Renal pelvis (tissue), 12 donors: ENCODE measurements at places on chromosomes 3 and 15. TPM values are rescaled to one million over a fixed set of nuclear protein-coding genes. Genes with fewer than 3 reads are reported as not detected.

DNA sequence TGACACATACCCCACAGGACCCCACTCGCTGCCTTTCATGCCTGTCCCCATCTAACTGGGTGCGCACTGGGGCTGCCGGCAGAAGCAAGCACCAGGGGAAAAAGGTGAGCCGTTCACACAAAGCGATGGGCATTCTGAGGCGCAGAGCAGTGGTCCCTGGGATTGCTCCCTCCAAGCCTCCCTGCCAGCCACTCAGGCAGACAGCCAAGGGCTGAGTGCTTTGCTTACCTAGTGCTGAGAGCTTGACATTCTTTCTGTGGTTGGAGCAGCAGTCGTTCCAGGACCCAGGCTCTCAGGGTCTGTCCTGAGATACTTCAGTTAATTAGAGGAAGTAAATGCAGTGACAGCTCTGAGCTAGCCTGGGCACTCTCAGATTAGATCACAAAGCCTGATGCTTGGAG is 5.7 kb downstream of the ESYT3 start:
- DNase-seq = no peak

DNA sequence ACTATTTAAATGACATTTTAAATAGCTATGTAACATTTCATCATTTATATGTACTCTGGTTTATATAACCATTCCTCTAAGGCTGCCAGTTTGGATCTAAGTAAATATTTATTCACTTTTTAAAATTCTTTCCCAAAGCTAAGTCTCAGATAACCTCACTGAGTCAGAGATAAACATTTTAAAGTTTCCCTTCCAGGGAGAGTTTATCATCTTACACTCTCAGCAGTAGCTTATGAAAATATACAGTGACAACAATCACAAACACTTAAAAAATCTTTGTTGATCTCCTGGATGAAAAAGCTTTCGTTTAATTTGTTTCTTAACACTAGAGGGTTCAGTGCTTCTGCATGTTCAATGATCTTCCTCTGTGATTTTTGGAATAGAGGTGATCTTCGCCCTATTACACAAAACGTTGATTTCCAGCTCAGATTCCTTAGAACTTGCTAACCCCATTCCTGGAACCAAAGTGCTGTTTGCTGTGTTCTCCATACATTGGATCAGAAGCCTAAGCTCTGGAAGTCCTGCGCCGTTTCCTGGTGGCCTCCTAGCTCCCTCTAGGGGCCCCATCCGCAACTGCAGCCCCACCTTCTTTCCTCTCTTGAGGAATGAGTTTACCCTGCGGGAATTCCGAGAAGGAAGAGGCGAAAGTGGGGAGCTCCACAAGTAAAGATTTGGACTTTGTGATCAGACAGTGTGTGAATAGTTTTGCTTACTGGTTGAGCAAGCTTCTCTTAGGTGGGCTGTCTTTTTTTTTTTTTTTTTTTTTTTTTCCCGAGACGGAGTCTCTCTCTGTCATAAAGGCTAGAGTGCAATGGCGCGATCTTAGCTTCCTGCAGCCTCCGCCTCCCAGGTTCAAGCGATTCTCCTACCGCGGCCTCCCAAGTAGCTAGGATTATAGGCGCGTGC is 29.3 kb upstream of the SACM1L start:
- no peak for DNase-seq

DNA sequence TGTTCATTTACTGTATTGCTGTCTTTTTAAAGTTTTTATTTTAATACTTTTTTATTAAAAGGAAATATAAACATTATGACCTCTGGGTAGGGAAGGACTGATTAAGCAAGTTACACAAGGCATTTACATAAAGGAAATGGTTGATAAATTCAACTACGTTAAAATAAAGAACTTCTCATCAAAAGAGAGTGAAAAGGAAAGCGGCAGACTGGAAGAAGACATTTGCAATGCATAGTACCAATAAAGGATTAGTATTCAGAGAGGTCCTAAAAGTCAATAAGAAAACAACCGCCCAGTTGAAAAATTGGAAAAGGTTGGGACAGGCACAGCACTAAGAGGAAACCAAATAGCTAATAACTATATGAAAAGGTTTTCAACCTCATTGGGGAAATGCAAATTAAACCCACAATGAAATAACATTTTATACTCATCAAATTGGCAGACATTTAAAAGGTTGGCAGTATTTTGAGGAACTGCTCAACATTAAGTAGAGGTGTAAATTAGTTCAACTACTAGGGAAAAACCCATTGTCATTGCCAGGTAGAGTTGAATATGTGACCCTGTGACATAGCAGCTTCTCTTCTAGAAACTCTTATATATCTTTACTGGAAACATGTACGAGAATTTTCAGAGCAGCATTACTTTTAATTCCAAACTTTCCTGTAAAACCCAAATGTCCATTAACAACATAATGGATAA is 9.5 kb downstream of the PDE8A start:
- DNase-seq = no peak

NUTM1 gene
- polyA plus RNA-seq = 0.08 TPM

DNA sequence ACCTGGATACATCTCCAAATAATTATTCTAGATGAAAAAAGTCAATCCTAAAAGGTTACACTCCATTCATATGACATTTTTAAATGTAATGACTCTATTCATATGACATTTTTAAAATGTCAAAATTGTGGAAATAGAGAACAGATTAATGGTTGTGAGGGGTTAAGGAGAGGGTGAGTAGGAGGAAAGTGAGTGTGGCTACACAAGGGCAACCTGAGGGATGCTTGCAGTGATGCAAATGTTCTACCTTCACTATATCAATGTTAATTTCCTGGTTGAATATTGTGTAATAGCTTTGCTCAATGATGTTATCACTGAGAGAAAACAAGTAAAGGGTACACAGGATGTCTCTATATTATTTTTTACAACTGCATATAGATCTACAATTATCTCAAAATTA is 54.9 kb upstream of the PXYLP1 start:
- DNase-seq = no peak

BFSP2 gene
- polyA plus RNA-seq = 0.13 TPM

DNA sequence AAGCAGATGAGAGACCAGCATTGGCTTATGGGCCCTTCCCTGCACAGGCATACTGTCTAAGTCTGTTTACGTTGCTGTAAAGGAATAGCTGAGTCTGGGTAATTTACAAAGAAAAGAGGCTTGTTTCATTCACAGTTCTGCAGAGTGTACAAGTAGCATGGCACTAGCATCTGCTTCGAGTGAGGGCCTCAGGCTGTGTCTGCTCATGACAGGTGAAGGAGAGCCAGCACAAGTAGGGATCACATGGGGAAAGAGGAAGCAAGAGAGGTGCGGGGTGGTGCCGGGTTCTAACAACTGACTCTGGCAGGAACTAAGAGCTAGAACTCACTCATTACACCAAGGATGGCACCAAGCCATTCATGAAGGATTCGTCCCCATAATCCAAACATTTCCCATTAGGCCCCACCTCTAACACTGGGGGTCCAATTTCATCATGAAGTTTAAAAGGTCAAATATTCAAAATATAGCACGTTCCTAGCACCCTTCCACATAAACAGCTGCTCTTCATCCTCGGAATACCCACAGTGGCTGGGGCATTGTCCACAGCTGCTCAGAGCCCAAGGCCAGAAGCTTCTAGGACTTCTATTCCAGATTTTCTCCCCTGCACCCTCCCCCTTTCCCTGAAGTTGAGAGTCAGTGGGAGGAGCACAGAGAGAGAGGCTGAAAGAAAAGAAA is 5.6 kb downstream of the RTP3 start:
- DNase-seq = no peak

GRCh38 chr3:111737047-111737705 is 121.9 kb upstream of the PHLDB2 start:
- DNase-seq = no peak

SLC2A2 gene
- 20.9 TPM for polyA plus RNA-seq

DNA sequence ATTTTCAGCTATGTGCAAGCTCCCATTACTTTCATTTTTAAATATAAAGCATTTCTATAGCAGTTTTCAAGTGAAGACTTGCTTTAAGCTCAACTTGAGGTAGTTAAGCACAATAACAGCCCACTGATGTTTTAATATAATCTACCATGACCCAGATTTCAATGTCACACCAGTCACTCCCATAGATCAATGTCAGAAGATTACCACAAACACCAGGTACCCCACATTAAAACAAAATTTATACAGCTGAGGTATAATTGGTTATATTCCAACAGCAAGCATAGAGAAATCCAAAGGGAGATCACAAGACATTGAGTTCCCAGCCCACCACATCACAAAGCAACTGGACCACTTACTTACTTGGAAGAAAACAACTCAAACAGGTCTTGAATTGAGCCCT is 22.8 kb downstream of the GTPBP8 start:
- DNase-seq = no peak

- DNase-seq = no peak
These were observed 79.4 kb downstream of the RPLP1 start for GRCh38 chr15:69532066-69532465.

PDIA5 gene
- 25.2 TPM for polyA plus RNA-seq

DNA sequence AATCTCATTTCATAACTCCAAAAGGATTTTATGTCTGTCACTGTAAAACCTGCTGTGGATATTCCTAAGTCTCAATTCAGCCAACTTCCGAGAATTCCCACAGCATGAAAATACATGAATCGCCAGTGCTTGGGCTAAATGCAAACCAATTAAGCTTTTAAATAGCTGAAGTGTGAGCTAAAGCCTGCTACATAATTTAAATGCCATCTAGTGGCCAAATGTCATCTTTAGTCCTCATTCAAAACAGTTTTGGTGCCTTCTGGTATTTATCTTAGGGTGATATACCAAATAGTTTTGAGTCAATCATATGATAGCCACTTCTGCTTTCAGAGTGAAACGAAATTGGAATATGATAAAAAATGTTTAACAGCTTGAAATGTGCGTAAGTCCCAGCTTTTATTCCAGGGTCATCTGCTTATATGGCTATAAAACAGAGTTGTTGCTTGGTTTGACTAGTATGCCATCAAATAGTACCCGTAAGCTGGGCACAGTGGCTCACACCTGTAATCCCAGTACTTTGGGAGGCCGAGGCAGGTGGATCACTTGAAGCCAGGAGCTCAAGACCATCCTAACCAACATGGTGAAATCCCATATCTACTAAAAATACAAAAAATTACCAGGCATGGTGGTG is 41.8 kb upstream of the CCNL1 start:
- DNase-seq = peak; percentile 34

MOBP gene
- 0.14 TPM for polyA plus RNA-seq
